ENCODE measurements at places on chromosomes 5 and 9.

- no peak for DNase-seq
Measured at GRCh38 chr5:146789712-146790653, 88.6 kb downstream of the PPP2R2B start.

GRCh38 chr9:17134396-17135294, at the start of gene CNTLN:
Gene CNTLN, plus strand, starts transcription at chr9:17135040. Its CDS starts 26 bp downstream, at chr9:17135066.
- peak; percentile 87 for DNase-seq

DNA sequence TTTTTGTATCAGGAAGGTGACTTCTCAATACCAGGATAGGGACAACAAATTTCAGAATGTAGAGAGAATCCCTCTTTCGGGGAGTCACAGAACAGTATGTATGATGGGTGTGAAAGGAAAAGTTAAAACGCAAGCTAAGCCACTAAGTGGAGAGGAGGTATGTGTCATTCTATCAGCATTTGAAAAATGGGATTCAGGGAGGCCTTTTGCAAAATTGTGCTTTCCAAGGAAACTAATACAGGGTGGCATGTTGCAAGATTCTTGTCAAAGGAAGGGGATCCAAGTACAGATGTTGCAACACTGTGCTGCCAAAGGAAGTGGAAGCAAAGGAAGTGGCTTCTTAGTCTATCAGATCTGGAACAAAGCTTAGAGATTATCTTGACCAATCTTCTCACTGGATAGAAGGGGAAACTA, 12.6 kb upstream of the TNIP1 start:
- DNase-seq: no peak

DNA sequence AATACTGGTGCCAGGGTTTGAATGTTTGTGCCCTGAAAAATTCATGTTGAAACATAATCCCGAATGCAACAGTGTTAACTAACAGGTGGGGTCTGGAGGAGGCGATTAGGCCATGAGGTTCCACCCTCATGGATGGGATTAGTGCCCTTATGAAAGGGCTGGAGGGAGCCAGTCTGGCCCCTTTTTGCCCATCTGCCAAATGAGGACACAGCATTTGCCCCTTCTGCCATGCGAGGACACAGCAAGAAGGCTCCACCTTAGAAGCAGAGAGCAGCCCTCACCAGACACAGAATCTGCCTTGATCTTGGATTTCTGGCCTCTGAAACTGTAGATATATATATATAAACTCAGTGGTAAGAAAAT, 32.6 kb upstream of the RNF130 start:
- DNase-seq: no peak

DNA sequence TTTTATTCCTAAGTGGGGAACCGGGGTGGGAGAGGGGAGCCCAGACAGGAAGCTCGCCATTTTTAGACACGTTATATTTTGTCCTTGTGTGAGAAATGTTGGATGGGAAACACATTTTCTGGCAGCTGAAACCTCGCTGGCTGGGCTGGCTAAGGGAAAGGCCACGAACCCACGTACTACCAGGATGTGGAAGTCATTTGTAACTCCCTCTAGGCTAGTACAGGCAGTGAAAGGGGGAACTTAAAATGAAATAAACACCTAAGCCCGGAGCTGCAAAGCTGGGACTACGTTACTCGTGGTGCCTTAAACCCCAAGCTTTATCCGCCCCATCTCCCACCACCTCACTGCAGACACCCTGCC, 42.5 kb downstream of the TMEM174 start:
- DNase-seq: no peak

DNA sequence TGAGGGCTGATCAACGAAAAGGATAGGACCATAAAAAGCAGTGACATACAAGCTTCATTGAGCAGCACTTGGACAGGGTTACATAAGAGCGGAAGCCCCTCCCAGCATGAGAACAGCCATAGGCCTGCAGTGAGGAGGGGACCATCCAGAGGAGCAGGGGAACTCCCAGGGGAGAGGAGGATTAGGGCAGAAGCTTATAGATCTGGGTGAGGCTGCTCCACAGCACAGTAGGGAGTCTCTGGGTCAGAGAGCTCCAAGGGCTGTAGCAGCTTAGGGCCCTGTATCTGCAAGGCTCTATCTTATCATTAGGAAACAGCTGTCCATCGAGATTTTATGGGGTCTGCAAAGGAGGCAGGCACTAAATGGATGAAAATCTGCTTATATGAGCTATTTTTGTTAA, 186.6 kb downstream of the DOCK8 start:
- DNase-seq: no peak

- DNase-seq: no peak
Measured at GRCh38 chr5:56530626-56531138, 284.7 kb upstream of the MAP3K1 start.

DNA sequence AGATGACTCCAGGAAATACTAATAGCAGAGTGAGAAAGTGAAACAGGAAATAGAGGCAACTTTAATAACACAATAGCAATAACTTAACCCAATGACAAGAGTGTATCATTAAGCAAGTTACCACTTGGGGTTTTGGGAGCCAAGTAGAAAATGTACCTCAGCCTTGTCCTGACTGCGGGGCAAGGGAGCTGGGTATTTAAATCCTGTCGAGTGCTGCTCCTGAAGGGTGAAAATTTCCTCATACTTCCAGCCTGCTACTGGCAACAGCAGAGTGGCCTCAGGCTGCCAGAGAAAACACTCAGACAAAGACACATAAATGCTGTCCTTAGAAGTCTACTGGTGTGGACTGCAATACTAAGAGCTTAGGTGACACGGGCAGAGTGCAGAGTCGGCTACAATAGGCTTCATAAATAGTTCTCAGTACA, 112.5 kb upstream of the EMB start:
- peak; percentile 51 for DNase-seq

- DNase-seq: no peak
Measured at GRCh38 chr9:128805661-128806060, 12.6 kb upstream of the ENDOG start.

GRCh38 chr5:90161414-90161813, 248.1 kb downstream of the CETN3 start:
- no peak for DNase-seq

DNA sequence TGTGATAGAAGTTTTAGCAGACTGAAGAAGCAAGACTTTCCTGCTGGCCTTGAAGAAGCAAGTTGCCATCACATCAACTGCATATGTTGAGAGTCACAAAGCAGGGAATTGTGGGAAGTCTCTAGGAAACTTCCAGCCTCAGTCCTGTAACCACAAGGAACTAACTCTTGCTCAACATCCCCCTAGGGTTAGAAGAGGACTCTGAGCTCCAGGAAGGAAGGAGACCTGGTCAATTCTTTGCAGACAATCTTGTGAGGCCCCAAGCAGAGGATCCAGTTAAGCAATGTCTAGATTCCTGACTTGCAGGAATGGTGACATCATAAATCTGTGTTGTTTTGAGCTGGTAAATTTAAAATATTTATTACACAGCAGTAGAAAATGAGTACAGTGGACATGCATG, 18.6 kb upstream of the ZNF366 start:
- DNase-seq: no peak

DNA sequence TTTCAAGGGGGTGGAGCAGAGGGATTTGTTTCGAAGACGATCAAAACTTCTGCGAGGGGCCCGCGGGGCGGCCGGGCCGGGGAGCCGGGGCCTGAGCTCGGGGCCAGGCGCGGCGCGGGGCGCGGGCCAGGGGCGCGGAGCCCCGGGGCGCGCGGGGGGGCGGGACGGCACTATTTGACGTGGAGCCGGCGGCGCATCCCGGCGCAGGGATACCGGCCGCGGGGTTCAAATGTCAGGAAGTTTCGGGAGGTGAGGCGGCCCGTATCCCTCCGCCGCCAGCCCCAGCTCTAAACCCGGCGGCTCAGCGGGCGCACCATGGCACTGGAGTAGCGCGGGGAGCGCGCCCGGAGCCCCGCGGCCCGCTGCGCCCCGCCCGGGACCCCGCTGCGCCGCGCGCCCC, at the start of gene LMX1B:
Gene LMX1B (plus strand): TSS at position 278 of the 400 bp plus-strand sequence. CDS start 522 bp downstream, outside the sequence.
- DNase-seq: no peak

- no peak for DNase-seq
Measured at GRCh38 chr9:34413231-34413852, 36.6 kb upstream of the MYORG start.

GRCh38 chr5:79257314-79257713, 21.4 kb downstream of the JMY start:
- no peak for DNase-seq

GRCh38 chr5:179344431-179345182, 654 bp downstream of the ADAMTS2 start:
- DNase-seq: no peak

DNA sequence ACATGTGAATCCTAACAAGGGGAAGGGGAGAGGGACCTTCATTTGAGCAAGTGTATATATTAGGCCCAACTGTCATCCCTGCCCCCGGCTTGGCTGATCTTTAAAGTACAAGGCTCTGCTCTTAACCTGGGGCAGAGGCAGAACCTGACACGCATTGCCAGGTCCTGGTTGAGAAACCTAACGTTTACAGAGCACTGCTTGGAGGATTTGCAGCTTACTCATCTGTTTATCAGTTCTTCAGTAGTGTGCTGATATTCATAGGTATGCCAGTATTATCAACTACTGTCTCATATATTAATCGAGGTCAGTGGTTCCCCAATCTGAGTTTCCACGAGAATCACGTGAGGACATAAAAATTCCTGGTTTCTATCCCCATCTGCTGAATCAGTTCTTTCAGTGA, 50.4 kb downstream of the ACO1 start:
- no peak for DNase-seq

DNA sequence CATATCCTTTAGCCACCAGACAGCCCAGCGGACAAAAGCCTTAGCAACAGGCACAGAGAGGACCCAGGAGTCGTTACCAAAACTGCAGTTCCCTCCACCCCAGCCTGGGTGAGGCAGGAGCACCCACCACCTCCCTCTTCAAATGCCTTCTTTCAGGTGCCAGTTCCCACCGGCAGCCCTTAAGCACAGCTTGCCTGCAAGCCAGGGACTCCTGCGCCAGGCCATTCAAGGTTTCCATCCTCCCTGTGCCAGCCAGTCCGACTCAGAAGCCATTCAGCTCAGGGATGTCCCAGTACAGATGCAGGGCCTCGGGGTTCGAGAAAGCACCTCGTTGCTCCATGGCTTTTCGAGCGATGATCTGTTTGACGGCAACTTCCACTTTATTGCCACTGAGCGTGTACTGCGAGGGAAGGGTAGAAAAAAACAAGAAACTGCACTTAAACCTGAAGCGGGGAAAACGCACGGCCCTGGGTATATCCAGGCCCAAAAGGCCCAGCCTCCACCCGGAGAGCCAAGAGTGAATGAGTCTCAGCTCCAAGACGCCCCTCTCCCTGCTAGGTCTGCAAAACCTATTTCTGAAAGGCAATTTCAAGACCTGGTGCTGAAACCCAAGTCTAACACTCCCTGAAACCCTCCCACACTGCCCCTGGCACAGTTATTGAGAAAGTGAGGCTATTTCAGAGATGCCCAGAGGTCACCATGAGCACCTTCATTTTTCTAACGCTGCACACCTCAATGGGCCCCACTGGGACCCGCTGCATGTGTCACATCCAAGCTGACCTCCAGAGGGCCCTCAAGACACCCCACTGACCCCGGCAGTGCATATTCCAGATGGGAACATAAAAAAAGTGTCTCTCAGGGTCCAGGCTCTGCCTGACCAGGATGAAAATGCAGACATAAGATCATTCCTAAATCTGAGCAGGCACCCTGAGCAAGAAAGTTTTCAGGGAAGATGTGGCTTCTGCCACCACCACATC, 36.8 kb upstream of the ZNF354A start:
- DNase-seq: no peak

- no peak for DNase-seq
Measured at GRCh38 chr9:136903041-136903554, 16.8 kb downstream of the TRAF2 start.

DNA sequence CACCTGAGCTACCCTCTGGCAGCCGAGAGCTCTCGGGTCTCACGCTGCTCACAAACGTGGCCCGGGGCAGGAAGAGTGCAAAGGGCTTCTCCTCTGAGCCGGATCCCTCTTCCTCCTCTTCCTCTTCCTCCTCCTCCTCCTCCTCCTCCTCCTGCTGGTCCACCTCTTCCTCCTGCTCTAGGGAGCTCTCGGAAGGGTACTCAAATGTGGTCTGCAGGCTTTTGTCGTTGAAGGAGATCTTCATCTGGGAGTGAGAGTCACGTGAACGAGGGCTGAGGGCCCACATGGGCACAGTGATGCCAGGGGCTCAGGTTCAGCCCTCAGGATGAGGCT, 3.9 kb downstream of the SSNA1 start:
- no peak for DNase-seq

- DNase-seq: no peak
Measured at GRCh38 chr9:126058011-126058531, 268.6 kb upstream of the MVB12B start.

DNA sequence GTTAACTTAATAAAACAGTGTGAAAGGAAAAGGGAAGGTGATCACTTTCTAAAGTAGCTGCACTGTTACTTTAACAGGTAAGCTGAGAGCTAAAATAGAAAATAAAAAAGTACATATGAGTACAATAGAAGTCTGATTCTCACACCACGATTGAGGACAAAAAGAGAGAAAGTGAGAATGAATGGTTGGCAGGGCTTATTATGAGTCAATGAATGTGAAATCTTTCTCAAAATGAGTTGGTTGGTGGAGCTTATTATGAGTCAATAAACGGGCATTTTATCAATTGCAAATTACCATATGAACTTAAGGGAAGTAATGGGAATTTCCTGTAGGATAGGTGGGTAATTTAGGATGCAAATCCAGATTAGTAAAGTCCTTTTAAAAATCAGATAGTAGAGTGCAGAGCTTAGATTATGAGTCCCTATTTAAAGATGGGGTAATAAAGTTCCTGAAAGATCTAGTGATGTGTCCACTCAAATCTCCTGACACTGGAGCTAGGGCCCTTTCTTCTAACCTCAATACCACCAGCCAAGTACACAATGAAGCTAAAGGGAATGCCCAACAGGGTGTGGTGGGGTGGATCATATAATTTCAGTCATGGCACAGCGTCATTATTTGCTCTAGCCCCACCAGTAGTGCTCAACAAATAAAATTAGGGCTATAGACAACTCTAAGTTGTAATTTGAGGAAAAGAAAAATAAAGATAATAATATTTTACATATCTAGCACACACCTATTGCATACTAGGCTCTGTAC, 21.1 kb upstream of the TLR4 start:
- no peak for DNase-seq

- DNase-seq: no peak
Measured at GRCh38 chr9:99019510-99020331, 76.0 kb downstream of the COL15A1 start.

GRCh38 chr5:57844410-57844809, 361.8 kb upstream of the ACTBL2 start:
- DNase-seq: no peak
